ENCODE measurements at places on chromosomes 2 and 18.

DNA sequence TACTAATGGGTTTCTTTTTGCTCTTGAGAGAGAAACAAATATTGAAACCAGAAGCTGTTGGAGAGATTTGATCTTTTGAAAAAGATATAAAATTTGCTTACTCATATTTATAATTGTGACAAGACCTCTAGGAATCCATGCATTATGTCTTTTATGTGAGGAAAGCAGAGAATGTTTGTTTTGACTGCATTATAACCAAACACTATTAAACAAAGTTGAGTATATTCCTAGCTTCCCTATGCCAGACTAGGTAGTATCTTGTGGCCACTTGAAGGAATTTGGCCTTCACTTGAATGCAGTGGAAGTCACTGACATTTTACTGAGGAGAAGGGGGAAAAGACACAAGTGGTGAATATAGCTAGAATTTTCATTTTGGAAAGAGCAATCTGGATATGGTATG, 521.8 kb upstream of the ZEB2 start:
- no peak for DNase-seq

DNA sequence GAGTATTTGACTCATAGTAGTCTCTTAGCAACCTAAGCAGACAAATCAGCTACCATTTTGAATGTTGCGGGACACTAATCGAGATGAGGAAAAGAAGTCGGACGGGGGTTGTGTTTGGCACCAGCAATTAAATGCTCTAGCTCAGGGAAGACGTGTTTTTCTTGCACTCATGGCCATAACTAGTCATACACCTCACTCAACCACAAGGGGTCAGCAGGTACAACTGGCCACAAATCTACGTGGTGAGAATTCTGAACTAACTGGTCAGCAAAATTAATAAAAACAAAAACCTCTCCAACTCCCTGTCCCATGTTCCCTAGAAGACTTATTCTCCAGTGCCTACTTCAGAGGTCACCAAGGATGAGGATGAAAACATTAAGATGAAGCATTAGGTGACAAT, 1467.8 kb downstream of the DPP10 start:
- no peak for DNase-seq

GRCh38 chr18:34873986-34874580, 164.0 kb downstream of the DTNA start:
- DNase-seq: no peak

DNA sequence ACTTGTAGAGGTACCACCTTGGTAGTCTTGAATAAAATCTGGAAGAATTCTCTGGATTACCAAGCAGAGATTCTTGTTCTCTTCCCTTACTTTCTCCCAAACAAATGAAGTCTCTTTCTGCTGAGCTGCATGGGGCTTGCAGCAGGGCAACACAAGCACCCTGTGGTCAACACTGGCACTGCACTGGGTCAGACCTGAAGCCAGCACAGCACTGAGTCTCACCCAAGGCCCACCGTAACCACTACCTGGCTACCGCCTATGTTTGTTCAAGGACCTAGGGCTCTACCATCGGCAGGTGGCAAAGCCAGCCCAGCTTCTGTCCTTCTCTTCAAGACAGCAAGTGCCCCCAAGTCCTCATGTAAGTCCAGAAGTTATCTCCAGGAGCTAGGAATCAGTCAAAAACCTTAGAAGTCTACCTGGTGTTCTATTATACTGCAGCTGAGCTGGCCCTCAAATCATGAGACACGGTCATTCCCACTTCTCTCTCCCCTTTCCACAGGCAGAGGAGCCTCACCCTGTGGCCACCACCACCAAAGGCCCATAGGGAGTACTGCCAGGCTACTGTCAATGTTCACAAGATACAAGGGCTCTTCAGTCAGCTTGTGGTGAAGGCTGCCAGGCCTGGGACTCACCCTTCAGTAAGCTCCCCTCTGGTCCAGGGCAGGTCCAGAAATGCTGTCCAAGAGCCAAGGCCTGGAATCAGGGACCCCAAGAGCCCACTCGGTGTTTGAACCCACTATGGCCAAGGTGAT, 18.4 kb downstream of the VPS54 start:
- DNase-seq: no peak

DNA sequence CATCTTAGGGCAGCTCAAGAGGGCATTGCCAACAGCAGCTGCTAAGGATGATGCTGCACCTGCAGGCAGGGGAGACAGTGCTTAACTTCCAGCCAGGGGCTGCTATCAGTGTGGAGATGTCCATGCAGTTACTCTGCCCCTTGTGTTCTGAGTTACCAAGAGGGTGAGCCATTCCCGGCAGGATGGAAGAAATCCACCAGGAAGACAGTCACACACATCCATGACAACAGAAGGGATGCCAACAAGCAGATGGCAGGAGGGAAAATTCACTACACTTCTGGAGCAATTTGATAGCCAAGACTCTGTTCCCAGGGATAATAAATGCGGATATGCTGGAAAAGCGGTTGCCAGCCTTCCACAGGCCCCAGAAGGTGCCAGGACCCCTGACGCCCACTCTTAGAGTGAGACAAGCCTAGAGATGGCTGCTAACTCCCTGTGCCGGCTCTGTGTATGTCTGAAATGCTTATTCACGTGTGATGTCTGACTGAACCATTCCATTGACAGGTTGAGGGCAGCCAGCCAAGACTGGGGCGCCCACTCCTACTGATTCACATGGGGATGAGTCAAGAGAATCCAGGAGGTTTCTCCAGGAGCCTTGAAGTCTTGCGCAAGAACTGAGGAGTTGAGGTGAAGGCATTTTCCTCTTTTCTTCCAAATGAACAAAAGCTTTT, 24.5 kb downstream of the LOXHD1 start:
- no peak for DNase-seq

DNA sequence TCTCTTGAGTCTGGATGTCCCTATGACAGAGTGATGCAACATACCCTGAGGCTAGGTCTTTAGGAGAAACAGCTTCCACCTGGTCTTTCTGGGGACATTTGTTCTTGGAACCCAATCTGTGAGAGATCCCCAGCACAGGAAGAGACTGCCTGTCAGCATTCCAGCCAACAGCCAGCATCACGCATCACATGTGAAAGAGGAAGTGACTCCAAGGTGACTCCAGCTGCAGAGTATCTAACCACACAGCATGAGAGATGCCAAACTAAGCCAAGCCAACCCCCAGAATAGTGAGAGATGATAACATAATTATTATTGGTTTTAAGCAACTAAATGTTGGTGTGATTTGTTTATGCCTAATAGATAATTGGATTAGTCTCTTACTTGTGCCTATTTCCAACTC, 35.7 kb downstream of the C18orf63 start:
- DNase-seq: no peak

DNA sequence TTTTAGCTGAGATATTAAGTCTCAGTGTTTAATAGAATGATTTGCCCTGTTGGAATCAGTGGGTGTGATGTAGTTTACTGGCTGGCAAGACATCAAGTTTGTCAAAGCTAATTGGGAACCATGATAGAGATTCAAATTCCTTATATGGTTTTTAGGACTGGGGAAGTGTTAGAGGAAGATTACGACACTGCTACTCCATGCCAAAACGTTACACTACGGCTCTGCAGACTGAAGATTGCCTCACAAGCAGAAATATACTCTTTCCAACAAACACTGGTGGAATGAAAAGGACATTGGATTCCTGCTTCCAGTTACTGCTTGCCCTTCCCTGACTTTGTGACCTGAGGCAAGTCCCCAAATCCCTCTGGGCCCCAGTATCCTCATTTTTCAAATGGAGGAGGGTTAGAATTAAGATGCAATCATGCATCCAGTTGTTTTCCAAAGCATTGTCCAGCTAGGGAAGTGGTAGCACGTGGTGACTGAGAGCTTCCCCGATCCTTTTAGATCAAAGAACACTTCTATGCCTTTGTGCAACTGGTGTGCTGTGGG, 147.6 kb downstream of the CDC42EP3 start:
- no peak for DNase-seq

DNA sequence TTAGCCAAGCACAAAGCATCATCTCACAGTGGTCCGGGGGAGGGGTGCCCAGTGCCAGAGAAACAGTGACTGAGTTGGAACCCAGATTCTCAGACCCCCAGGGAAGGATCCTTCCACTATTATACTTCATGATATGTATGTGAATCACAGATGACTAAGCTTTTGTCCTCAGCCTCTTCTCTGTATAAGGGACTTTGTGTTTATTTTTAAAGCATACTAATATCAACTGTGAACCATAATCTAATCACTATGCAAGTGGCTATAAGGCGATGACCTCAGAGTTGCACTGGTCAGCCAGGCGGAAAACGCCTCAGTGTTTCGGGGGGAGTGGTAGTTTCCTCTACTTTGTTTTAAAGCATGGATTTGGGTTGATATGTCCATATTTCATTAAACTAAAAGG, 160.4 kb upstream of the TMEM200C start:
- no peak for DNase-seq

- DNase-seq: no peak
Measured at GRCh38 chr2:3959372-3959771, 256.0 kb downstream of the DCDC2C start.

DNA sequence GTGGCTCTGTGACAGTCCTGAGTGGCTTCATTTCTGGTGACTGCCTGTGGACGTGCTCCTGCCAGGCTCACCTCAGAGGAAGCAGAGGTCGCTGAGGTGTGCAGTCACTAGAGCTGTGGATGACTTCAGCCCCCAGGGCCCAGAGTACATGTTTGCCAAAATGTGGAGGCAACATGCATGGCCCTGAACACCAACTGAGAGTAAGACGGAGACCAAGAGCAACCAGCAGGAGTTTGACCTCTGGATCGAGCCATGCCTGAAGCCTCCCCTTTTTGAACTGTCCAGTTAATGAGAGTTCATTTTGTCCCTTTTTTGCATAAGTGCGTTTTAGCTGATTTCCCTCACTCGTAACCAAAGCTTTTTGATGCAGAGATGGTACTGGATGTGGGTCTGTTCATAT, 184.9 kb downstream of the RTP5 start:
- no peak for DNase-seq

GRCh38 chr18:67875060-67875459, 358.5 kb upstream of the DSEL start:
- DNase-seq: no peak

DNA sequence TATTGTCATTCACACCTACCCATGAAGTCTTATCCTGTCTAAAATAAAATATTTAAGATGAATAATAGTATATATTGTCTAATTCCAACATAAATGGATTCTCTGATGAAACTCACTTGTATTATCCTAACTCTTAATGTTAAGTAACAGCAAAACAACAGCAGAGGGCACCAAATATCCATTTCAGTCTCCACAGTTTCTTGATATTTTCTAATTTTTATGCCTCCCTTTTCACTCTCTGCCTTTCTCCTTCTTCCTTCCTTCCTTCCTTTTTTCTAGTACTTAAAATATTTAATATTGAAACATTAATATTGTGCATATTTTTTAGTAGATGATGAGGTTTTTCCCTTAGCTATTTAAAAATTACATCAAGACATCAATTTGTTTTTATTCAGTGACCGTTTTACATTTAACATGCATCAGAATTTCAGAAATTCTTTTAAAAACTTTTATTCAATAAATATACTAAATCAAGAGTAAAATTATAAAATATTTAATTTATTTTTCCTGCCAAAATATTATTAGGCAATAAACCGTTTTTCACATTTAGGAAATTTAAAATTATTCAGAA, 97.6 kb downstream of the WDR7 start:
- no peak for DNase-seq

Measured in activated naive CD4-positive, alpha-beta T cell (primary cell).